ENCODE measurements at places on chromosomes 5 and 9.

GRCh38 chr5:56848206-56848605 is 32.9 kb downstream of the MAP3K1 start:
- no peak for DNase-seq

- no peak for DNase-seq
These were observed 220.9 kb downstream of the ACTL7B start for GRCh38 chr9:108634672-108635462.

DNA sequence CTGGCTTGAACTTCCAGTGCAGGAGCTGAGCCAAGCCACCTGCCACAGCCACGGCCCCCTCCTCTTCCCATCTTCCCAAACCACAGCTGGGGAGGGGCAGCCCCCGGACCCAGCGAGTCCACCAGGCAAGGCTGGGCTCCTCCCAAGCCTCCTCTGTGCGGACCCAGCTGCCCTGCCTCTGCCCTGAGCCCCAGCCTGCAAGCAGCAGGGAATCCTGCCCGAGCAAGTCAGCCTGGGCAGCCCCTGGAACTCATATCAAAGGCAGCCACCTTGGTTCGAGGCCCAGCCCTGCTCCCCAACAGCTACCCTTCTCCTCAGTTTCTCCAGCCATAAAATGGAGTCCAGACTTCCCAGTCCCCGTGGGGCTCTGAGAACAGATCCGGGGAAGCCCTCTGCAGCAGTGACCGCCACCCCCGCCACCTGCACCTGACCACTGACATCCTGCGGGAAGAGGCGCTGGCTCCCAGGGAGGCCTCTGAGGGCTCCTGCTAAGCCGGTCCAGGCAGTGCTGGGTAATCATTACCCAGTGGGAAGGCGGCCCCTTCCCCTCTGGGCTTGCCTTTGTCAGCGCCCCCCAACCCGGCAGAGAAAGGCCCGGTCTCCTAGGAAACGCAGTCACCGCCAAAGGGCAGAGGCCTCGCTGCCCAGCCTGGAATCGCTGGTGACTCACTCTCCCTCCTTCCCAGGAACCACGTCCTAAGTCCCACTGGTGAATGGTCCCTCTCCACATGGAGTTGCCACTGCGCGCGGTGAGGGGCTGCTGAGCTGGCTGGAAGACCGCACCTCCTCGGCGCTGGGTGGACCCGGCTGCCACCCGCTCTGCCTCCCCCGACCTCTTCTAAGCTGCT is 1.5 kb downstream of the VAV2 start:
- no peak for DNase-seq

DNA sequence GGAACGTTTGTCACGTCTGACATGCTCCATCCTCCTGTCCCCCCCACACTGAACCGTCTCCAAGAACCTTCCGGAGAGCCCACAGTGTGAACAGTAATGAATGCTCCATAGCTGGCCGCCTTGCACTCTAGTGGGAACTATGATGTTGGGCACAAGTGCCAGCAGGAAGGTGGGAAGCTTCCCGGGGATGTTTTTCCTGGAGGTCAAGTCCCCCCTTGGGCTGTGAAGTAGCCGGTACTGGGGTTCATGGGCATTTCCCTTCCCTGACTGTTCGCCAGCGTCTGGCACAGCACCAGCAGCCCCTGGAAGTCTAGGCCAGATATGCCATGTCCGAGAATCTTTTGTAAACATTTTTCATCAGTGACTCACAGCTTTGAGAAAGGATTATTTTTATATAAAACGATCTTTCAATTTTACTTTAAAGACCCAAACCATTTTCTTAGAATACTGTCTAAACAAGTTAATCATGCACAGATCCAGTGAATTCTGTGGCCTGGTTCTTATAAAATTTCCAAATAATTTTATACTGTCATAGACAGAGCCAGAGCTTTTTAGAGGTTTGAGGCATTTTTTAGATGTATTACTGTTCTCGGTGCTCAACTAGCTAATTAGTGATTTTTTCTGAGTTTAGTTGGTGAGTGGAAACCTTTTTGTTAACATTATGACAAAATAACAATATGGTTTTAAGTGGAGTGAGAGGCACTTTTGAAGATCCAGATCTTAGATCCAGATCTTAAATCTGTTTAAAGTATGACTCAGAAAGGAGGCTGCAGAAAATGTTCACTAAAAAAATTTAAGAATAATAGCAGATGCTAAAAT is 11.6 kb downstream of the ABL1 start:
- no peak for DNase-seq

GRCh38 chr5:14206028-14206725 is 63.0 kb downstream of the TRIO start:
- DNase-seq = no peak

GRCh38 chr5:112018846-112019245 is 261.9 kb upstream of the NREP start:
- DNase-seq = no peak

- DNase-seq = no peak
These were observed 2.8 kb upstream of the ADAMTS12 start for GRCh38 chr5:33894566-33894965.

DNA sequence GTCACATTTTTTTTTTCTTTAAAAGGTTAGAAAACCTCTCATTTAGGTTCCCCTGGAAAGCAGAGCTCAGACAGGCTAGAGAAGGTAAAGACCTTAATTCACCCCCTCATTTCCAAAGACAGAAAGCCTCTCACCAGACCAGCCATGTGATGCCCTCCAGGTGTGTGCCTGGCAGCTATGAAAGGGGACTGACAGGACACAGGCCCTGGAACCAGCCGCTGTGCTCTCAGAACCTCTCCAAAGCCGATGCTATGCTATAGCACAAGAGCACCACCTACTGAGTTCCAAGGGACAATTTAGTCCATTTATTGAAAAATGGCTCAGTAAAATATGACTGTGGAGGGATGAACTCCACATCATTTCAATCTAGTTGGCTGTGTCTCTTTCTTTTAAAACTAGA is 48.8 kb downstream of the FANCC start:
- no peak for DNase-seq

GRCh38 chr5:82735160-82735789 is 341.9 kb downstream of the TMEM167A start:
- no peak for DNase-seq

DNA sequence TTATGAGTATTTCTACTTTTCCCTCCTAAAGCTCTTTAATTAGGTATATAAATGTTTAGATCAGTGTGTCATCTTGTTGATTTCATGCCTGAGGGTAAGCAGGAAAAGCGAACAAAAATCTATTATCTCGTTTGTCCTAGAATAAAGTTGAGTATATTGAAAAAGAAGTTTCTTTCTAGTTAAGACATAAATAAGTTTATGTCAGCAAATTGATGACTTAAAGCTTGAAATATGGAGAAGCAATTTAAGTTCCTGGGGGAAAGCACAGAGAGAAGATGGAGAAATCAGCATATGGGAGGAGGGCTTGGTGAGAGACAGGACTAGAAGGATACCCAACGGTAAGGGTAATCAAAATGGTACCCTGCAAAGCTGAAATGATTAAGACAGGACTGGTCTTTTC is 813.4 kb downstream of the MTRR start:
- DNase-seq = no peak

DNA sequence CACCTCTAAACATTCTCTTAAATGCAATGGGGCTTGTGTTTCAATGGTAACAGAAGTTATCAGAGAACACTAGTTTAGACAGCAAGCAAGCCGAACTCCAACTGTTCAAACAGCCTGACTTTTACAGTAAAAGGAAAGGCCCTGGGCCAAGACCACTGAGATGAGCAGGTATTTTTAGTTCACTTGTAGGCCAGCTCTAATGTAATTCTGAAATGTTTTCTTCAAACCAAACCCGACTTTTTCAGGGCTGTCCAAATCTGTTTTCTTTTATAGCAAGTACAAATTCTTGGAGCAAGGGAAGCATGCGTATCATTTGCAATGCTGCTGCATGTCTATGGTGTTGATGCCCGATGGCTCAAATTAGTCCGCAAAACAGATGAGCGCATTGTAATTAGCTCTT is 192.9 kb downstream of the SLF1 start:
- no peak for DNase-seq

DNA sequence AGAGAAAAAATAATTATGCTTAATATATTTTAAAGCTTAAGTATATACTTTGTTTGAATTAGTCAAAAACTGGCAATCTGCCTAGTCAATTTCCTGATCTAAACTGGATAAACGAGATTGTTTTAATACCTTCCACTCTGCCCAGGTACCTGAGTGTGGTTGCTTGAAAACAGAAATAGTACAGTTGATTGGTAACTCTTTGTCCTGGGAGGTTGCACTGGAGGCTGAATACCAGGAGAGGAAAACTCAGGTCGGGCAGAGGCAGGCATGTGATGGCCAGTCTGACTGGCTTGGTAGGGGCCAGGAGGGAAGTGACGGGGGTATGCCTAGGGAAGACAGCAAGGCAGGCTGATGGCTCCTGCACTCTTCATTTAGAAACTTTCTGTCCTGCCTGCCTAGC is 80.2 kb downstream of the PIK3R1 start:
- no peak for DNase-seq

DNA sequence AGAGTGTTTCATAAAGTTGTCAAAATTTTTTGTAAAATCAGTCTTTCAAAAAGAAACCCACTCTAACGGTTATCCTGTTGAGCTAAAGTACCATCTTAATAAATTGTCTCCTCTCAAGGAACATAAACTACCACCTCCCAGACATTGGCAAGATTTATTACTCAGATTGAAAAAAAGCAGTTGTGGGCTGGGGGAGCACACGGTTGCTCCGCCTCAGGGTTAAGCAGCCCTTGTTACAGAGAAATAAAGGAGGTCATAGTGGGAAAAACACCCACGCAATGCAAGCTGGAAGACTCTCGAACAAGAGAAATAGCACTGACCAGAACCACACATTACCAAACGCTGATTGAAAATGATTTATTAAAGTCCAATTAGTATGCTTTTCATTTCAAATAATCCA is 165.3 kb downstream of the LPAR1 start:
- no peak for DNase-seq

GRCh38 chr9:35035851-35036701 is 36.3 kb downstream of the VCP start:
- DNase-seq = peak; percentile 14

DNA sequence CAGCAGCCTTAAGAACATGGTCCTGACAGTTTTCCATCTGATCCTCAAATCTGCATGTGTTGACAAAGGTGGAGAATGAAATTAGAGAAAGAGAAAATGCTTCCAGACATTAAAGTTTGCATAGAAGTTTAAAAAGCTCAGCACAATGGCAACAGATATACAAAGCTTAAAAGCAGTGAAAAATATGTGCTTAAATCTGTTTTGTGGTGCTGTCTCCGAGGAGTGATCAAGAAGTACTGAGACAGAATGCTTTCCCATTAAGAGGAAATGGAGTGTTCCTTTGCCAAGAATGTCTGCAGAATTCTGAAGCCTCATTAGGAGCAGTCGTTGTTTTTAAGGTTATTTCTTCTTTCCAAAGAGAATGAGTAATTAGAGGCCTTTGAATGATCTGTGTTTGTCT is 131.4 kb downstream of the MCTP1 start:
- no peak for DNase-seq

GRCh38 chr9:95297316-95297715 is 20.2 kb downstream of the FANCC start:
- DNase-seq = no peak

GRCh38 chr5:83914662-83915418 is 194.2 kb upstream of the HAPLN1 start:
- no peak for DNase-seq

DNA sequence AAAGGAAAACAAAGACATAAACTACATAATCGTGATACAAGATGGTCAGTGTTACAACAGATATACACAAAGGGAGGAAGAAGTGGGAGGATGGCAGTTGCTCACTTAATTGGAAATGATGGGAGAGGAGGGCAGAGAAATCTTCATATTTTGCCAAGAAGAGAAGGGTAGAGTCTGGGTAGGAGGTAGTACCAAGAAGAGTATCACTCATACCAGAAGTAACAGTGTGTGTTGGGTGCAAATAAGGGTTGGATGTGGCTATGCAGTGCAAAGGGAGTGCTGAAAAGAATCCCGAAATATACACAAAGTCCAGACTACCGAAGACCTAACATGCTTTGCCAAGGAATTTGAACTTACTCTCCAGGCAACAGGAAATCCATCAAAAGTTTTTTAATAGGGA is 41.0 kb downstream of the ERMP1 start:
- no peak for DNase-seq

DNA sequence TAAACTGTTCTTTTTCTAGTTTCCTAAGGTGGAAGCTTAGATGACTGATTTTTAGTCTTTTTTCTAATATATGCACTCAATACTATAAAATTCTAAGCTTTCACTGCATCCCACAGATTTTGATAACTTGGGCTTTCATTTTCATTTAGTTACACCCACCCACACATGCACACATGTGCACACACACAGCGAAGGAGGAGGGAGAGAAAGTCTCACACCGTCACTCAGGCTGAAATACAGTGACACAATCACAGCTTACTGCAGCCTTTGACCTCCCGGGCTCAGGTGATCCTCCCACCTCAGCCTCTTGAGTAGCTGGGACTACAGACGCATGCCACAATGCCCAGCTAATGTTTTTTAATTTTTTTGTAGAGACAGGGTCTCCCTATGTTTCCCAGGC is 96.5 kb downstream of the SMIM23 start:
- no peak for DNase-seq

DNA sequence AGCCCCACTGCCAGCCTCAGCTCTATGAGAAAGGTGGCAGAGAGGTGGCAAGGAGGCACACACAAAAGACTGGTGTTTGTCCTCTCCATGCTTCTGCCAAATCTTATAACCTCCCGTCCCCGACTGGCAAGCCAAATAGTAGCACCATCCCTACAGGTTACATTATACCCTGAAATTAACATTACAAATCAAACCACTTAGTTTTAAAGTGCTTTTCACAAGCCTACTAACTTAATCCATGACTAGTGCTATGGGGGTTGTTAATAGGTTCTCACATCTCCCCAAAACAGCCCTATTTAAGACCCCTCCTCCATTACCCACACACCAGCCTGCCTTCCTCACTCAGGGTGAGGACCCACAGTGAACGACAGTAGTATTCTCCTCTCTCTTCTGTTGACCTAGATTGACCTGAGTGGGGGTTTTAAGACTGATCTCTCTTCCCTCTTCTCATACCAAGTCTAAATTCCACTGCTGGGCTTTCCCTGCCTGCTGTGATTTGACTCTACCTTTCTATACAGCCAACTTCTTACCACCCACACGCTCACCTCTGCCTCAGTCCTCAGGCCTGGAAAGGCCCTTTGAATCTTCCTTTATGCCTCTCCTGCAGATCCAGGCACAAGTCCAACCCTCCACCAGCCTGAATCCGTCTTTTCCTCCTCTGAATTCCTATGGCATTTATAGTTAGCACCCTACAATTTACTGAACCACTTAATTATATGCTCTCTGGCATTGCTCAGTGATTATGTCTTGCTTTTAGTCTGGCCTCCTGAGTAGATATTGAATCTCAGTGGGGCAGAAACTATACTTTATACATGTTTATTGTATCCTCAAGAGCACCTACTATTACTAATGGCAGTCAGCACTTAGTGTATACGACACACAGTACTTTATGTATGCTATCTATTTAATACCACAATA is 116.1 kb downstream of the TMEM174 start:
- DNase-seq = no peak
